ENCODE measurements at places on chromosomes 11 and 22. TPM values are rescaled to one million over a fixed set of nuclear protein-coding genes. Genes with fewer than 3 reads are reported as not detected.

DNA sequence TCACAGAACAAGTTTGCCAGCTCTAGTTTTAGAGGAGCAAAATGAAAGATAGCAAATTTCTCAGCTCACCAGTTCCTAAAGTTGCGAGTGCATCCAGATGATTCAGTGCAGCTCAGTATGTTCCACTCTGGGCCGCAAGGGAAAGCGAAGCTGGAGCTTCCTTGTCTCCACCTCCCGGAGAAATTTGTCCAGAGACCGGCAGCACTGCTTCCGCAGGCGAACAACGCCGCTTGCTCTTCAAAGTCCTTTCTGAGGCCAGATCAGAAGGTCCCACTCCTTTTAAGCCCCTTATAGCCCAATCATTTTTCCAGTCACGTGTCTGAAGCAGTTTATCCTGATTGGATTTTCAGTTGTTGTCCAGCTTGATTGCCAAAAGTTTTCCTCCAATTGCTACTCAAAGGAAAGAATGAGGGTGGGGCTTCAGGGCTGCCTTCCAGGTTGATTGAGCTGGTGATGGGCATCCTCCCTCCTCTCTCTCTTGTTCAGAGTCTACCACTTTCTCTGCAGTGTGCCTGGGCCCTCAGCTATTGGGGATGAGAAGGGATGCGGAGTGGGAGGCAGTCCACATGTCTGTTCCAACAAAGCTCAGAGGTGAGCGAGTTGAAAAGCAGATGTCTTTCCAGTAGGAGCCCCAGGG, at the start of gene ZNF280A:
Gene ZNF280A, minus strand, starts transcription at position 251 of the 637 bp plus-strand sequence. CDS start 4,640 bp downstream, outside the sequence.
- DNase-seq = peak; percentile 27

The RCOR2 gene
- total RNA-seq = 2.6 TPM

DNA sequence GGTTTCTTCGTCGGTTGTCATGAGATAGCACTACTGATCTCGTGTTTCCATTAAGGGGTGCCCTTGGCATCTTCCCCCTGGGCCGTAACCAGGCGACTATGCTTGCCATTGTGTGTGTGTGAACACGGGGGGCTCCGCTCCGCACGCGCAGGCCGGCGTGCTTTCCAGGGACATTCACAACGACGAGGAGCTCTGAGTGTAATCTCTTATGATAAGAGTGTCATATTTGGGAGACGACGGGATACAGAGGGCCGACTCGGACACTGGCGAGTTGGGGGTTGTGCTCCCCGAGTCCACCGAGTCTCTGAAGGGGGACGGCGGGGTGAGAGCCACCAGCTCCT, 170.9 kb upstream of the CTSC start:
- no peak for DNase-seq

DNA sequence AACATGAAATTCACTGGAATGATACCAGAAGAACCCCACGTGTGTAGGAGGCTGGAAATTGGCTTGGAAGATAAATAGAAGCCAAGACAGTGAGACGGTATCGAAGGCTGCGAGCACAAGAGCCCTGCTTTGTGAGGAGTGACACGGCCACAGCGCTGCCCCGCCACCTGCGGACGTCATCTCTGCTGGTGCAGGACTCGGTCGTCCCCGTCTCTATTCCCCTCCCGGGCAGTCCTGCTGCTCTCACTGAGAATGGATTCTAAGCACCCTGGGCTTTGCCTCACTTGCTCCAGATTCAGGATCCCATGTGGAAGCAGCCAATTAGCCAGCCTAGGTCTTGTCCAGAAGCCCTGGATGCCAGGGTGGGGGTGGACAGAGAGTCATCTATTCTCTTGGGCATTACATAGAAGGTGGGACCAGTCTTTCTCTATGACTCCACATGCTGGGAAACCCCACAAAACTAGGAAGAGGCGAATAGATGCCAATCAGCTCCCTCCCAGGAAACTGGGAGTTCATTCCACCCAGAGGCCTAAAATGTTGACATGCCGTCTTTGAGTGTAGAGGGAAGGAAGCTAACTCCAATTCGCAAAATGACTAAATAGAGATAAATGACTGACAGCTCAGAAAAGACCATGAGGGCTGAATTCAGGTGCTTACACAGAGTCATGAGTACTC, 25.1 kb downstream of the APOL3 start:
- DNase-seq = no peak

DNA sequence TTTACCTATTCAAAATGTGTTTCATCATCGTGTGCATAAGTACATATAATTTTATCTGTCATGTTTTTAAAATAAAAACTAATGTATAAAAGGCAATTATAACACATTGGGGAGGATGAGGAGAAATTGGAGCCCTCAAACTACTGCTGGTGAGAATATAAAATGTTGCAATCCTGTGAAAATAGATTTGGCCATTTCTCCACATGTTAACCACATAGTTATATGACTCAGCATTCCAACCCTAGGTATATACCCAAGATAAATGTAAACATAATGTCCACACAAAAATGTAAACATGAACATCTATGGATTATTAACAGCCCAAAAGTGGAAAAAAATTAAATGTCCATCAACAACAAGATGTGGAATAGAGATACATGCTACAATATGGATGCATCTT, 928.0 kb upstream of the FAT3 start:
- no peak for DNase-seq

GRCh38 chr22:46040471-46041465, 63.8 kb upstream of the WNT7B start:
- DNase-seq = no peak

DNA sequence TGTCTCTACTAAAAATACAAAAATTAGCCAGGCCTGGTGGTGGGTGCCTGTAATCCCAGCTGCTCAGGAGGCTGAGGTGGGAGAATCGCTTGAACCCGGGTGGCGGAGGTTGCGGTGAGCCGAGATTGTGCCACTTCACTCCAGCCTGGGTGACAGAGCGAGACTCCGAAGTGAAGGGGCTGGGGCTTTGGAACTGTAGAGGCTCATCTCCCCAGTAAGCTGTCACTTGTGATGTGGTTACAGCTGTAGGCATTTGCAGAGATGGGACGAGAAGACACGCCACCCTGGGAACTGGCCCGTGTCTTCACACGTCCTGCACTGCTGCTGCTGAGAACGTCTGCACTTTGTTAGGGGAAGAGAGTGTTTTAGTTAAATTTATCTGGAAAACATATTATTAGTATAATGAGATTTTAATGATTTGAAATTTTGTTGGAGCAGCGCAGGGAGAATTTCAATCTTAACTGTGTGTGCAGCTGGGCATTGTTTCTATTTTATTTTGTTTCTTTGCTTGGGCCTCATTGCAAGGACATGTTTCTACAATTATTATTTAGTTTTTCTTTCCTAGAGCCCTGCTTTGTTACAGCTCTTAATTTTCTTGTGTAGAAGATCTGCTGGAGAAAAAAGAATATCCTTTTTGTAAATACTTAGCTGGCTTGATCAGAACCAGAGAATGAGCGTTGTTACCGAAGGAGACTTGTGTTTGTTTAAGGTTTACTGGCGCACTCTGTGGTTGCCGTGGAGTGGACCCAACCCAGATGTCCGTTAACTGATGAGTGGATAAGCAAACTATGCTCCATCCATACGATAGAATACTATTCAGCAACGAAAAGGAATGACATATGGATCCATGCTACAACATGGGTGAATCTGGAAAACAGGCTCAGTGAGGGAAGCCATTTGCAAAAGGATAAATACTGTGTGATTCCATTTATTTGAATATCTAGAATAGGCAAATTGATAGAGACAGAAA, 18.4 kb downstream of the PARVB start:
- no peak for DNase-seq

- DNase-seq = no peak
Observed at GRCh38 chr22:22068657-22069056, 86.1 kb upstream of the TOP3B start.

GRCh38 chr22:43262990-43263644, 76.2 kb upstream of the TTLL12 start:
- no peak for DNase-seq
